ENCODE measurements at places on chromosomes 6 and 20. TPM values are rescaled to one million over a fixed set of nuclear protein-coding genes. Genes with fewer than 3 reads are reported as not detected.

- no peak for DNase-seq
Measured at GRCh38 chr20:57759724-57760123, 49.9 kb upstream of the PMEPA1 start.

Gene CD93
- total RNA-seq = 13.7 TPM

DNA sequence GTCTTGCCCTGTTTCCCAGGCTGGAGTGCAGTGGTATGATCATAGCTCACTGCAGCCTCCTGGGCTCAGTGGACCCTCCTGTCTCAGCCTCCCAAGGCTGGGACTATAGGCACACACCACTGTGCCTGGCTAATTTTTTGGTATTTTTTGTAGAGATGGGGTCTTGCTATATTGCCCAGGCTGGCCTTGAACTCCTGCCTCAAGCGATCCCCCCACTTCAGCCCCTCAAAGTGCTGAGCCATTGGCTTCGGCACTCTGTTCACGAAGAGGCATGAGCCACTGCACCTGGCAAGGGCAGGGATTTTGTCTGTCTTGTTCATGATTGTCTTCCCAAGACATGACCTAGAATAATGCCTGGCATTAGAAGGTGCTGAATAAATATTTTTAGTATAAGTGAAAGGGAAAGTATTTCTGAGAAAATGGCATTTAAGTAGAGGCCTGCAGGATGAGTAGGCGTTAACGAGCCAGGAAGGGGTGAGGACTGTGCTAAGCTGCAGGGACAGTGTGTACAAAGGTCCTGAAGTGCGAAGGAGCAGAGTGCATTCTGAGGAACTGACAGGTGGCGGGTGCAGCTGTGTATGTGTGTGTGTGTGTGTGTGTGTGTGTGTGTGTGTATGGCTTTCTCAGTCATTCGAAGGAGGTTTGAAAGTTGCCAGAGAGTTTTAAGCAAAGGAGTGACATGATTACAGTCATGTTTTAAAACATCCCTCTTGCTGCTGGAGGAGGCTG is 43.0 kb downstream of the VEGFA start:
- DNase-seq = peak; percentile 80

Gene CLPSL1
- not detected for total RNA-seq

GRCh38 chr6:85913001-85913400 is 270.3 kb upstream of the SYNCRIP start:
- DNase-seq = no peak

- DNase-seq = no peak
Measured at GRCh38 chr6:44679438-44680201, 292.1 kb downstream of the CDC5L start.

GRCh38 chr6:74798302-74798701 is 407.6 kb downstream of the COL12A1 start:
- DNase-seq = no peak

DNA sequence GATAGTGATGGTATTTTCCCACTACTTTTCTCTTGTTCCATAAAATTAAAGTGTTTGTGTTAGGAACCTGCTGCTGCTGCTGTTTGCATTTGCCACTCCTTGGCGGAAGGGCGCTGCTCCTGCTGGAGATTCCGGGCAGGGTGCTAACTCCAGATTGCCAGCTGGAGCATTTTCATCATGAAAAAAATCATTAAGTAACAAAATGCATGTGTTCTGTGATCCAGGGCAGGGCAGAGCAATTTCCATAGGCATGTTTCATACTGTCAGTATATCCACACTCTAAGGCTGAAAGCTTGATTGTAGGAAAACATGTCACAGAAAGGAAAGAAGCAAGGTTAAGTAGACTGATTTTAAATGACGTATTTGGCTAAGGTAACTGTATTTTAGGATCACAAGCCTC is 24.0 kb downstream of the PBOV1 start:
- no peak for DNase-seq

Gene ZSCAN23
- 0.40 TPM for total RNA-seq

- no peak for DNase-seq
Measured at GRCh38 chr6:53011979-53012378, 16.9 kb upstream of the GSTA4 start.

Gene FAM209B
- total RNA-seq = 1.7 TPM

Gene OVOL2
- total RNA-seq = not detected

- DNase-seq = no peak
Measured at GRCh38 chr20:52804497-52805295, 167.5 kb upstream of the TSHZ2 start.

- DNase-seq = no peak
Measured at GRCh38 chr6:41332241-41332640, 3.2 kb upstream of the NCR2 start.

Gene METTL24
- total RNA-seq = not detected

Measured in natural killer cell treated with Interleukin-12 subunit alpha and Interleukin-12 subunit beta and Interleukin-15 and Interleukin-18, amount 100 ng/mL, for 72 hours (primary cell).